ENCODE measurements at places on chromosomes 5 and 9.

- H3K27me3 ChIP-seq = no peaks in the 10 kb centered on the region
- H3K36me3 ChIP-seq = no peaks in the 10 kb centered on the region
- H3K4me3 ChIP-seq = no peak overlapping the region
- peaks cover 18% of the 10 kb centered on the region for H3K4me1 ChIP-seq
- DNase-seq = no peak
- no peak overlapping the region for H3K27ac ChIP-seq
These were observed 76.8 kb upstream of the SH3PXD2B start for GRCh38 chr5:172530878-172531703.

GRCh38 chr5:168165221-168165914 is 126.1 kb upstream of the WWC1 start:
- no peak for DNase-seq
- H3K36me3 ChIP-seq = no peaks in the 10 kb centered on the region
- H3K4me3 ChIP-seq = no peak overlapping the region
- H3K4me1 ChIP-seq = no peaks in the 10 kb centered on the region

DNA sequence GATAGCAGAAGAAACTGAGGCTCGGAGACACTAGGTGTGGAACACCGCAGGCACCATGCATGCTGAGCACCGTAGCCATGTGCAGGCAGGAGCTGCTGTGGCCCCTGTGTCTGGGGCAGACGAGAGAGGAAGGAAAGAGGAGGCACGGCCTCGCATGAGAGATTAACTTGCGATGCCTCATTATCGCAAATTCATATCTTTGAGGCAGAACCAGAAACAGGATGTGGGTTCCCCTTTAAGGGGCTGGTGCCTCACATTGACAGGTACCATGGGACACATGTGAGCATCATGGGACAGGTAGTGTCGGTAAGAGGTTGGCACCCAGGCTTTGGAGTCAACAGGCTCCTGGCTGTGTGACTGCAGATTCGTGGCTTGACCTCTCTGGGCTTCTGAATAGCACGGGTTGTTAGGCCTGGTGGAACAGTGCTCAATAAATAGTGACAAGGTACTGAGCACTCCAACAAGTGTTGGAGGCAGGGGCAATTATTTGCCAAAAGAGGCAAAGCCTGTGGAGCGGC is 40.8 kb downstream of the NAIF1 start:
- no peak overlapping the region for H3K27ac ChIP-seq

DNA sequence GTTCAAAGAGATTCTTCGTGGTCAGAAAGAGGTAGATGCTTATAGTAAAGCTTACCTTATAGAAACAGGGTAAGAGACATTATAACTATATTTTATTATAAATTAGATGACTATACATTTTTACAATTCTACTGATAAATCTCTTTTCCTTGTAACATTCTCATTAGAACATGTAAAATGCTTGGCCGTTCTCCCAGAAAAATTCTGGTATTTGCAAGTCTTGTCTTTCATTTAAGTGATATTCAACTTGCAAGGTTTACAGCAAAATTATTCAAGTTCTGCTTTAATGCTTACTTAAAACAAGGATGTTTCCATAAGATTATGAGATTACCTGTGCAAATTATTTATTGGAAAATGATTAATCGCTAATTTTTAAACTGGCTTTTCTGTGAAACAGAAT is 41.3 kb upstream of the CDH18 start:
- no peak for DNase-seq
- no peaks in the 10 kb centered on the region for H3K4me1 ChIP-seq
- H3K27me3 ChIP-seq = no peaks in the 10 kb centered on the region
- no peak overlapping the region for H3K4me3 ChIP-seq

- H3K27ac ChIP-seq = no peak overlapping the region
- H3K36me3 ChIP-seq = no peaks in the 10 kb centered on the region
- no peak overlapping the region for H3K4me3 ChIP-seq
- no peaks in the 10 kb centered on the region for H3K27me3 ChIP-seq
- no peaks in the 10 kb centered on the region for H3K4me1 ChIP-seq
These were observed 454.4 kb upstream of the ACTBL2 start for GRCh38 chr5:57937025-57937424.

DNA sequence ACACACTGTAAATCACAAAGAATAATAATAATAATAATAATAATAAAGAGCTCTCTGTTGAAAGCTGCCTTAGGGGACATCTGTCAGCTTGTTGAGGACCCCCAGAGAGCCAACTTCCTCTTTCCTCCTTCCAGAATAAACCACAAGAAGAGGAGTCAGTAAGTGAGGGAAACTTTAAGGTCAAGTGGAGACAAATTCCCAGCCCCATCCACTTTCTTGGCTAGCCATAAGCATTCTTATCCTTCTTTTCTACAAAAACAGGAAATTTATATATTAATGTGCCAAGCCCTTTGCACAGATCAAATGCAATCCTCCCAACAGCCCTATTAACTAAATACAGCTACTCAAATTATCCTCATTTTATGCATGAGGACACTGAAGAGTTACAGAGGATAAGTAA is 9.4 kb upstream of the C5orf58 start:
- H3K4me3 ChIP-seq = no peak overlapping the region
- no peaks in the 10 kb centered on the region for H3K36me3 ChIP-seq
- H3K27ac ChIP-seq = no peak overlapping the region
- H3K27me3 ChIP-seq = no peaks in the 10 kb centered on the region

GRCh38 chr5:123756816-123757215 is 244.8 kb downstream of the CSNK1G3 start:
- H3K36me3 ChIP-seq = no peaks in the 10 kb centered on the region
- H3K27me3 ChIP-seq = no peaks in the 10 kb centered on the region
- no peak for DNase-seq
- no peak overlapping the region for H3K27ac ChIP-seq

- no peaks in the 10 kb centered on the region for H3K36me3 ChIP-seq
- DNase-seq = no peak
- peak overlapping the region; percentile 26 for H3K27ac ChIP-seq
- H3K4me1 ChIP-seq = peaks cover 60% of the 10 kb centered on the region
- no peaks in the 10 kb centered on the region for H3K27me3 ChIP-seq
These were observed 189.5 kb downstream of the ERCC6L2 start for GRCh38 chr9:96064826-96065481.

DNA sequence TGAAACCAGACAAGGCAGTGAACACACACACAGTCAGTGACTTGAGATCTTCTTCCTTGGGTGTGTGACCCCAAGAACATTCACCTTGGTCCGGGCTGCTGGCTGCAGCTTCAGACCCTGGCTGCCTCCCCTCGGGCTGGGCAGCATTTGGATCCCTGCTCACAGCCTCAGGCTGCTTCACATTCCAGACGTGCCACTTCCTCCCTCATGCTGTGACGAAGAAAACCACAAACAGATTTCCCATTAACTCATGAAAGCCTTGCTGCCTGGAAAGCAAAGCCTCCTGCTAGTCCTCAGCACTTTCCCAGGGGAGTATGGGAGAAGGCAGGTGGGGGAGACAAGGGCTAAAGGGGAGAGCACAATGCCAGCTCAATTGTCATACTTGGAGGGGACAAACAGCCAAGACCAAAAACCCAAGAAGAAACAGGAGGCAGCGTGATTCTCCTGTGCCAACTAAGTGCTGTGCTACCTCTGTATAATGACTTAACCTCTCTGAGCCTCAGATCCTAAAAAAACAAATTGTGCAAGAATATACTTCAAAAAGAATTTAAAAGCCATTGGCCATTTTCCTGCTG is 594.6 kb upstream of the BRINP1 start:
- no peak for DNase-seq
- no peaks in the 10 kb centered on the region for H3K36me3 ChIP-seq
- no peaks in the 10 kb centered on the region for H3K27me3 ChIP-seq

GRCh38 chr5:72523960-72524582 is 16.9 kb upstream of the ZNF366 start:
- no peak for DNase-seq
- H3K4me3 ChIP-seq = no peak overlapping the region
- peaks cover 3% of the 10 kb centered on the region for H3K4me1 ChIP-seq
- H3K36me3 ChIP-seq = no peaks in the 10 kb centered on the region
- H3K27me3 ChIP-seq = no peaks in the 10 kb centered on the region
- H3K27ac ChIP-seq = no peak overlapping the region

GRCh38 chr9:129885670-129886106 is 50.4 kb downstream of the USP20 start:
- H3K4me1 ChIP-seq = peaks cover 33% of the 10 kb centered on the region
- H3K27ac ChIP-seq = peak overlapping the region; percentile 85
- peak overlapping the region; percentile 40 for H3K4me3 ChIP-seq
- no peaks in the 10 kb centered on the region for H3K27me3 ChIP-seq

DNA sequence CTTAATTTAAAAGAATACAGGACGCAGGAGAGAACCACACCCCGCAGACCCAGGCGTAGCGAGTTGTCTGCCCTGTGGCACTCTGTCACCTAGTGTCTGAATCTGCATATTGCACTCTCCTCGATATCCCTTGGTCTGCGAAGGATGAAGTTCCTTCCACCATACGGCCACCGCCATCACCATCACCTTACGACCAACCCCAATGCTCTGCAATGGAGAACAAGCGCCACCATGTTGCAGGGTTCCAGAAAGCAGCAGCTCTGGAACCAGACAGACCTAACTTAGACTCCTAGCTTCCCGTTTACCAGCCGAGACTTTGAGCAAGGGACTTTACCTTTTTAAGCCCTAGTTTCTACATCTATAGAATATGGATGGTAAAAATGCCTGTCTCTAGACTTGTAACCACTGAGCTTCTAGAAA is 77.4 kb upstream of the DMRT1 start:
- H3K4me3 ChIP-seq = peak overlapping the region; percentile 23
- DNase-seq = peak; percentile 77
- no peaks in the 10 kb centered on the region for H3K36me3 ChIP-seq
- H3K4me1 ChIP-seq = no peaks in the 10 kb centered on the region

DNA sequence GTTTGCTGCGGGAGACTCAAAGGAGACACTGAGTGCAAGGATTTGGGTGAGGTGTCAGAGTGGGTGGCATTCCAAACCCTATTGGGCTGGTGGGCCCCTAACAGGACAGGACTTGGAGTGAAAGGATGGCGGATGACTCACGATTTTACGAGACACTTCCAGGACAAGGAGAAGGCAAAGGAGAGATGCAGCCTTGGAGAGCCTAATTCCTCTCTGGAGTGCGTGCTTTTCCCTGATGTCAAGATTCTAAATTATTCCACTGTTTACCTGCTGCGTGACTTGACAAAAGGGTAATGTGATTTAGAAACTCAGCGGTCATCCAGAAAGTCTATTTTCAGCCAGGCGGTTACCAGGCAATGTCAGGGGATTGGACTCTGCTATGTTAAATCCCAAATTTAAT is 41.6 kb upstream of the CD180 start:
- H3K36me3 ChIP-seq = no peaks in the 10 kb centered on the region
- DNase-seq = no peak
- H3K4me1 ChIP-seq = no peaks in the 10 kb centered on the region
- H3K27ac ChIP-seq = no peak overlapping the region
- no peak overlapping the region for H3K4me3 ChIP-seq

GRCh38 chr9:128245421-128246151 is 30.2 kb downstream of the GOLGA2 start:
- no peak overlapping the region for H3K4me3 ChIP-seq
- peak overlapping the region; percentile 38 for H3K27ac ChIP-seq
- H3K36me3 ChIP-seq = no peaks in the 10 kb centered on the region
- DNase-seq = no peak
- H3K4me1 ChIP-seq = no peaks in the 10 kb centered on the region

DNA sequence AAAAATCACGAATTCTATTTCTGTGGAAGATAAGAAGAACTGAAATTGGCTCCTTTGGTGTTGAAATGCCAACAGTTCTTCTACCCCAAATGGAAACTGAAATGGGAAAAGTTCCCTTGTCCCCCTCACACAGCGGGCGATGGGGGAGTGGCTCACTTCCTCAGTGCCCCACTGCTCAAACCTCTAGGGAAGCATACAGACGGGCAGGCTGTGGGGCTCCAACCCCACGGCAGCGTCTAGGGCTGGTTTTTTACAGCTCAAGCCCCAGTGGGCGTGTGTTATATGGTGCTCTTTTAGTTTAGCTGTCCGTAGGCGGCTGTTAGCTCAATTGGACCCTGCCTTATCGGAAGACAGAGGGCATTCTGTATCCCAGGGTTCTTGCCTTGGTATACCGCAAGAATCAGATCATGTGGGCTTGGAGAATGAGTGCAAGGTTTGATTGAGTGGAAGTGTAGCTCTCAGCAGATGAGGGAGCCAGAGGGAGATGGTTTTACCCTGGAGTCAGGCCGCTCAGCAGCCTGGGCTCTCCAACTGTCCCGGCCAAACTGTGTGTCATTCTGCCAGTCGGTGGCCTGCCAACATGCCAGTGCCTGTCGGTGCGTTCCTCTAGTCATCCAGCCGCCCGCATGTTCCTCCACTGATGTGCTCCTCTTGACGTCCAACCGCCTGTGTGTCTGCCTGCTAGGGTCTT is 166.3 kb upstream of the ZNF608 start:
- no peak overlapping the region for H3K4me3 ChIP-seq
- H3K27me3 ChIP-seq = no peaks in the 10 kb centered on the region
- H3K36me3 ChIP-seq = no peaks in the 10 kb centered on the region
- DNase-seq = no peak
- peaks cover 11% of the 10 kb centered on the region for H3K4me1 ChIP-seq

DNA sequence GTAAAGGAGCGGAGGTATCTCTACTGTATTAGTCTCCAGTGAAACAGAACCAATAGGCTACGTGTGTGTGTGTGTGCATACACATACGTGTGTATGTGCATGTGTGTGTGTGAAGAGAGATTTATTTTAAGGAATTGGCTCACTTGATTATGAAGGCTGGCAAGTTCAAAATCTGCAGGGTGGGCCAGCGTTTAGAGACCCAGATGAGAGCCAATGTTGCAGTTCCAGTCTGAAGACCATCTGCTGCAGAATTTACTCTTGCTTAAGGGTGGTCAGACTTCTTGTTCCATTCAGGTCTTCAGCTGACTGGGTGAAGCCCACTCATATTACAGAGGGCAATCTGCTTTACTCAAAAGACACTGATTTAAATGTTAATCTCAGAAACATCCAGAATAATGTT is 119.2 kb downstream of the FGF18 start:
- DNase-seq = no peak
- no peaks in the 10 kb centered on the region for H3K4me1 ChIP-seq
- H3K36me3 ChIP-seq = no peaks in the 10 kb centered on the region

DNA sequence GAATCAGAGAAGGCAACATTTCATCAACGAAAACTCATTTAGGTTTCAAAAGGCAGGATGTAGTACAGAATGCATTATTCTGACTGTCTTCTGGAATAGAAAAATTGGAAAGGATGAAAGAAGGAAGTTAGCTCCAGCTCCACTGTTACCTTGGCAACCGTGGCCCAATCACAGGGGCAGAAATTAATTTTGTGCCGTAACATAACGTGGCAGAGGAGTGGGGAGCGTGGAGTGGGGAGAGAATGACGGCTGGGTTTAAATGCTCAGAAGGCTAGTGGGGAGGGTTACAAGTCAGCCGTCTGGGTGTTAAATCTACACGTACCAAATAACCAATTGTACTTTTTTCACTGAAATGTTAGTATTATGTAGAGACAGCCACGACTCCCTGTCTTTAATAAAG is 32.3 kb upstream of the EQTN start:
- no peak overlapping the region for H3K4me3 ChIP-seq
- H3K27ac ChIP-seq = no peak overlapping the region
- H3K4me1 ChIP-seq = peaks cover 9% of the 10 kb centered on the region
- no peak for DNase-seq
- H3K27me3 ChIP-seq = no peaks in the 10 kb centered on the region

- H3K4me1 ChIP-seq = no peaks in the 10 kb centered on the region
- H3K36me3 ChIP-seq = no peaks in the 10 kb centered on the region
- no peak overlapping the region for H3K4me3 ChIP-seq
- no peak overlapping the region for H3K27ac ChIP-seq
These were observed 33.5 kb upstream of the F2R start for GRCh38 chr5:76682387-76682786.

- H3K27me3 ChIP-seq = peaks cover 4% of the 10 kb centered on the region
- no peak overlapping the region for H3K4me3 ChIP-seq
- no peak overlapping the region for H3K27ac ChIP-seq
- peaks cover under 1% of the 10 kb centered on the region for H3K4me1 ChIP-seq
- no peaks in the 10 kb centered on the region for H3K36me3 ChIP-seq
These were observed 6.6 kb downstream of the POU4F3 start for GRCh38 chr5:146345240-146345577.

- no peaks in the 10 kb centered on the region for H3K36me3 ChIP-seq
- H3K4me3 ChIP-seq = no peak overlapping the region
- no peak overlapping the region for H3K27ac ChIP-seq
These were observed 10.3 kb upstream of the PRUNE2 start for GRCh38 chr9:76916231-76916630.
